ENCODE measurements at places on chromosomes 5 and 9.

DNA sequence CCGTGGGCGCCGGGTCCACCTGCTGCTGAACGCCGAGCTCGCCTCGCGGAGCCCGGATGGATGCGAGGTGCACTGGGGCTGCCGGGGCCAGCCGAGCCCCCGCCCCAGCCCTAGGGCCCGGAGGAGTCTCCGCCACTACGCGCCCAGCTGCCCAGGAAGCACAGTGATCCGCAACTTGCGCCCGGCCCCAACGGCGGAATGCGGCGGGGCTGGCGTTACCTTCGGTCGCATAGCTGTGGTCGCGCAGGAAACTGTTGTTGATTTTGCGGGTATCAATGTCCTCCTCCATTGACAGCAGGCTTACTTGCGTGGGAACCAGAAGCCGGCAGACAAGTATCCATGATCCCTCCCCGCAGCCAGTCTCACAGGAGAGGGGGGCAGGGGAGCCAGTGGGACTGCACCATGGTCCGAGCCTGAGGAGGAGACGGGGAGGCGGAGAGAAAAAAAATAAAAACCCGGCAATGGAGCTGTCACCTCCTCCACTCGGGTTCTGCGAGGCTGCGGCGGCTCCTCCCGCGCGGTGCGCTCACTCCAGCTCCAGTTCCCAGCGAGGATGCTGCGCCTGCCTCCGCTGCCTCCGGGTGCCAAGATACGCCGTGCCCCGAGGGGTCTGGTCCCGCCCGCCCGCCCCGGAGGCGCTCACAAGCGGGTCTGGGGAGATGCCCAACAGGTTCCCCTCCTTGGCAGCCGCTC, 628 bp downstream of the PPP2R2B start:
- DNase-seq: peak; percentile 15

DNA sequence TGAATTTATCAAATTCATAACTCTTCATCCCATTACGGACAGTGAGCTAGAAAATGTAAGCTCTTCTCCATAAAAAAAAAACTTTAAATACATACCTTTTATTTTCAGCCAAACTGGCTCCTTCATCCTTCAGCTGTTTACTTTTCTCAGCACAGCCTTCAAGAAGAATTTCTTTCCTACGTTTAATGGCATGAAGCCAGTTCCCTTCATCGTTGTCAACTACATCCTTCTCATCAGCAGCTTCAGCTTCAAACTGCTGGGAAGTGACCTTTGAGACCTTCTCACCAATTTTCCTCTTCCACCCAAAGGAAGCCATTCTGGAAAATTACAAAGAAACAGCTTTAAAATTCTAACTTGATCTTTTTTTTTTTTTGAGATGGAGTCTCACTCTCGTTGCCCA, 9.1 kb downstream of the TTC33 start:
- DNase-seq: no peak

GRCh38 chr5:164422400-164422799, 917.0 kb downstream of the MAT2B start:
- DNase-seq: no peak

- DNase-seq: no peak
Observed at GRCh38 chr5:169746147-169746694, 109.1 kb downstream of the DOCK2 start.

GRCh38 chr9:98807814-98808195, 335 bp downstream of the GALNT12 start:
- no peak for DNase-seq

- no peak for DNase-seq
Observed at GRCh38 chr5:63170486-63170885, 591.9 kb downstream of the LRRC70 start.

DNA sequence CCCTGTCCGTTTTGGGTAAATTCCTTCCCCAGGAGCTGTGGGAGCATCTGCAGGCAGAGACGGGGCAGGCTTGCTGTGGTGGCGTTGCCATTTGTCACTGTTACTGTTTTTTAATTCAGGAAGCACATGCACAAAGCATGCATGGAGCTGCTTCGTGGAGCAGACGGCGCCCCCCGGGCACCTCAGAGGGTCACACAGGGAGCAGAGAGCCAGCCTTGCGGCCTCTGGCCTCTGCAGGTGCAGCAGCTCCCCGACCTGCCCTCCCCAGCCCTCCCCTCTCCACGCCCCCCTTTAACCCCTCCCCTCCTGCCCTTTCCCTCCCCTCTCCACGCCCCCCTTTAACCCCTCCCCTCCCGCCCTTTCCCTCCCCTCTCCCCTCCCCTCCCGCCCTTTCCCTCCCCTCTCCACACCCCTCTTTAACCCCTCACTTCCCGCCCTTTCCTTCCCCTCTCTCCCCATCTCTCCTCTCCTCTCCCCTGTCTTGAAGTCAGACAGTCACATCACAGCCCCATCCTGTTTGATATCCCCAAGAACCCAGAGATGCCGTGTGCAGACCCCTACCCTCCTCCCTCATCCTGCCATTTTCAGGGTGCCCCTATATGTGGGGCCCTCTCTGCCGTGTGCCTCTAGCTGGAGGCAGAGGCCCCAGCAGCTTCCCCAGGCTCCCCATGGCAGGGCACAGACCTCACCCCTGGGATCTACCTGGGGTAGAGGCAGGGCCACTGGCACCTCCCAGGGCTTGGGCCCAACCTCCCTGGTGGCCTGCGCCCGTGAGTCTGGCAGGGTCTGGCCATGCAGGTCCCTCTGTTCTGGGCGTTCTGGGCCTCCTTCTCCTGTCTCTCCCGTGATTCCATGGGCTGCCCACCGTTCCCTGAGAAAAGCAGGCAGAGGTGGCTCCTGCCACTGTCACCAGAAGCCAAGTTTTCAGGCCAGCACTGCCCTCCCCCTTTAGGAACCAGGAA, 29.6 kb upstream of the UBAC1 start:
- peak; percentile 37 for DNase-seq

GRCh38 chr5:52758014-52758413, 29.7 kb upstream of the ITGA1 start:
- DNase-seq: no peak

GRCh38 chr9:133439337-133439736, 17.2 kb downstream of the ADAMTS13 start:
- DNase-seq: no peak

GRCh38 chr5:154611341-154611767, 133.3 kb upstream of the HAND1 start:
- DNase-seq: no peak

- DNase-seq: no peak
Observed at GRCh38 chr9:109561137-109561536, 63.0 kb upstream of the PTPN3 start.

Data from NCI-H187 (cell line).